ENCODE measurements at places on chromosomes 2 and 18.

DNA sequence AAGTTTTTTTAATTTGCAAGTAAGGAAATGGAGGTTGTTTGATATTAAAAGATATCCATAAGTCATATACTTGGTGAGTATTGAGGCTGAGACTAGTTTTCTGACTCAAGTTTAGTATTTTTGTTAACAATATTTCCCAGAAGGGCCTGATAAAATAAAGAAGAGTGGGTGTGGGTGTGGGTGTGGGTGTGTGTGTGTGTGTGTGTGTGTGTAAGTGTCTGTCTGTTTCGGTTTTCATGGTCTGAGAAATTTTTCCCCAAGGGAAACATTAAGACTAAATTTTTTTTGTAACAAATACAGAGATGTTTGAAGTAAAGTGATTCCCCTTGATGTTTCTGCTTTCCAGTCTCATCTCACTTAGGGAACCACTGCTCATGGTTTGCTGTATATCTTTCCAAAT, 36.5 kb downstream of the PPM1B start:
- DNase-seq = no peak

DNA sequence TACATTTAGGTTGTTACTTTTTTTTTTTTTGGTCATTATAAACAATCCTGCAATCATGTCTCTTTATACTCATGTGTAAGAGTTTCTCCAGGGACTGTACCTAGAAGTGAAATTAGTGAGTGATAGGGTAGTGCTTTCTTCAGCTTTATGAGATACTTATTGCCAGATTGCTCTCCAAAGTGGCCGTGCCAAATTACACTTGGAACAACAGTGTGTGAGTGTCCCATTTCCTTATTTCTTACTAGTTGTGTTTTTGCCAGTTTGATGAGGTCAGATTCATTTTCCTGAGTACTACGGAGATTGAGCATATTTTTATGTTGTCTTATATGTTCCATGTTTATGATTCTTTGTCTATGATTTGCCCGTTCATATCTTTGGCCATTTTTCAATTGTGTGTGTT, 39.2 kb downstream of the GALNT1 start:
- DNase-seq = no peak

- no peak for DNase-seq
Measured at GRCh38 chr2:117714110-117714509, 100.4 kb upstream of the DDX18 start.

DNA sequence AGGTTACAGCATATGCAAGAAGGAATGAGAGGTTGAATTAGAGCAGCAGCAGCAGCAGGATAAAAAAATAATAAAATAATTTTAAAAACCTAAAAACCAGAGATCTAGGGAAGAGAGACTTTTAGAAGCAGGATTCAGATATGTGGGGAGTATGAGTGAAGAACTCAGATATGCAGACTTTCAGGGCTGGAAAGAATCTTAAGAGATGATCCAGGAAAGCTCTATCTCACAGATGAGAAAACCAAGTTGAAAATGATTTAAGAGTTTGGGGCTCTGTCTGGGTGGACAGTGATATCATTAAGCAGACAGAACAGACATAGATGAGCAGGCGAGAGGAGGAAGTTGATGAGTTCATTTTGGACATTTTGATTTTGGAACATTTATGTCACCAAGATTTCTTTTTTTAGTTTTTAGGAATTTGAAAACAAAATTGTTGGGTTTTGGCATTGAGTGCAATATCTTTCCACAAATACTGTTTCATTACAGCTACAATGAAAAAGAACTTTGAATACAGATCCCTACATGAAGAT, 31.8 kb downstream of the BCL2 start:
- no peak for DNase-seq

DNA sequence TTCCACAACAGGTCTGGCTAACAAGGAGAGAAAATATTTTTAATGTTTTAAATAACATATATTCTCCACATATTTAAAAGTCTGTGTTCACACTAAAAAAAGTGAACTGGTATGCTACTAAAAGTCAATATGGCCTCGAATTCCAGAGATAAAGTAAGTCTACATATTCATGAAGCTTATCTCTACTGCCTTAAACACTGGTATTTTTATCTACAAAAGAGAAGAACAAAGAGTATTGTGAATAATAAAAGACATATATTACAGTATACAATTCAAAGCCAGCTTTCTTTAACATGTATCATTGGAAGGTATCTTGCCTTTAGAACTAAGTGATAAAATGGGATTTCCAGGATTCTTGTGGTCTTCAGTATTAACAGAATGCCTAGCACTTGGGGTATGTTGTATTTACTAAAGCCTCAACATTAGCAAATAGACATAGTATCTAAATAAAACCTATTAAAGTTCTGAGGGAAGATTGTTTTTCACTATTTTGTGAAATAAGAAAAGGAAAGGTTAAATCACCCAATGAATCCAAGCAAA, 302.8 kb upstream of the CCDC68 start:
- no peak for DNase-seq

GRCh38 chr2:119746836-119747686, 12.7 kb upstream of the PTPN4 start:
- DNase-seq = no peak

- no peak for DNase-seq
Measured at GRCh38 chr2:134148843-134149472, 104.9 kb upstream of the MGAT5 start.

- DNase-seq = no peak
Measured at GRCh38 chr2:147499785-147500184, 345.0 kb upstream of the ACVR2A start.

Measured in left hindlimb (tissue), 1 donor.